ENCODE measurements at places on chromosomes 1 and 21.

- H3K4me3 ChIP-seq = no peak overlapping the region
- no peaks in the 10 kb centered on the region for H3K27me3 ChIP-seq
- no peaks in the 10 kb centered on the region for H3K36me3 ChIP-seq
- peak overlapping the region; percentile 4 for H3K27ac ChIP-seq
- H3K4me1 ChIP-seq = peaks cover 47% of the 10 kb centered on the region
Measured at GRCh38 chr1:208235982-208236761, 8.0 kb downstream of the PLXNA2 start.

DNA sequence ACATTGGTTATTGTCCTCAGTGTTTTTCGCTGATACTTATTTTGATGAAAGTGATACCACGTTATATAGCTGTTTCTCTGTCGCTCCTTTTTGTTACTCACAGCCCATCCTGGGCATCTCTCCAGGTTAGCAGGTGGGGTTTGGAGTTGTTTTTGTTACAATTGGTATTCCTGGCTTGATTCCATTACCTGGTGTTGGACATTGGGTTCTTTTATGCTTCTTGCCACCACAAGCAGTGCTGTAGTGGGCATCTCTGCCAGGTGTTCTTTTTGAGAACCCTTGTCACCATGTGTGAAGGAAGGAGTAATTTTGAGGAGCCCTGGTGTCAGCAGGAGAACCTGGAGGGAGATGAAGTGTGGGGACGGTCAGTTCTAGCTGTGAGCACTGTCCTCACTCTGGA is 47.5 kb upstream of the PWP2 start:
- DNase-seq = no peak
- H3K4me1 ChIP-seq = no peaks in the 10 kb centered on the region
- no peaks in the 10 kb centered on the region for H3K36me3 ChIP-seq
- no peak overlapping the region for H3K4me3 ChIP-seq

- no peaks in the 10 kb centered on the region for H3K27me3 ChIP-seq
- peak overlapping the region; percentile 7 for H3K4me3 ChIP-seq
- H3K27ac ChIP-seq = peak overlapping the region; percentile 72
Measured at GRCh38 chr1:19442154-19443096, 42.9 kb downstream of the CAPZB start.

GRCh38 chr1:12161662-12162458 is 4.9 kb upstream of the TNFRSF1B start:
- H3K4me1 ChIP-seq = peaks cover 14% of the 10 kb centered on the region
- H3K27ac ChIP-seq = peak overlapping the region; percentile 55
- H3K4me3 ChIP-seq = no peak overlapping the region
- no peaks in the 10 kb centered on the region for H3K36me3 ChIP-seq

DNA sequence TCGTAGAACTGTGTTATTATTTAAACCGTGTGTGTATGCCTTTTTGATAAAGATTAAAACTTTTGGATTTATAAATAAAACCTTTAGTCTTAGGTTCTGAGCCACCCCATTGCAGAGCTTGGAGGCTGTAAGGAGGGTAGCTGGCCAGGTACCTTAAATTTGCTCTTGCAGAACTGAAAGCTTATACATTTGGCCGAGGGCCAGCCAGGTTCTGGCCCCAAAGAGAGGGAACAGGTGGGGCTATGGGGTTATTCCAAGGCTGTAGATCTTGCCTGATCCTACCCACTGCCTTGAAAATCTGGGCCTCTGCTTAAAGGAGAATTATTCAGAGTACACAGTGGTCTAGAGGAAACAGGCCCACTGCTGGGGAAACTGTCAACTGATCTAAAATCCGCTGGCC is 59.6 kb downstream of the CAMK2N1 start:
- no peaks in the 10 kb centered on the region for H3K4me1 ChIP-seq
- no peaks in the 10 kb centered on the region for H3K36me3 ChIP-seq
- H3K27ac ChIP-seq = no peak overlapping the region
- no peak for DNase-seq

- H3K27ac ChIP-seq = no peak overlapping the region
- H3K4me1 ChIP-seq = peaks cover 31% of the 10 kb centered on the region
- no peak for DNase-seq
- no peak overlapping the region for H3K4me3 ChIP-seq
- H3K27me3 ChIP-seq = no peaks in the 10 kb centered on the region
Measured at GRCh38 chr21:45969921-45970673, 11.5 kb upstream of the COL6A1 start.

- H3K27ac ChIP-seq = no peak overlapping the region
- H3K4me3 ChIP-seq = no peak overlapping the region
- peaks cover 4% of the 10 kb centered on the region for H3K4me1 ChIP-seq
- no peaks in the 10 kb centered on the region for H3K27me3 ChIP-seq
- DNase-seq = no peak
- H3K36me3 ChIP-seq = no peaks in the 10 kb centered on the region
Measured at GRCh38 chr1:172537827-172538391, 5.0 kb downstream of the SUCO start.

- H3K4me3 ChIP-seq = peak overlapping the region; percentile 42
- H3K36me3 ChIP-seq = no peaks in the 10 kb centered on the region
- H3K4me1 ChIP-seq = no peaks in the 10 kb centered on the region
Measured at GRCh38 chr1:148333875-148334338, 149.2 kb downstream of the PPIAL4G start.

GRCh38 chr1:30837653-30838052 is 70.9 kb downstream of the SDC3 start:
- no peak overlapping the region for H3K4me3 ChIP-seq
- H3K4me1 ChIP-seq = no peaks in the 10 kb centered on the region
- no peak for DNase-seq
- H3K27ac ChIP-seq = no peak overlapping the region

DNA sequence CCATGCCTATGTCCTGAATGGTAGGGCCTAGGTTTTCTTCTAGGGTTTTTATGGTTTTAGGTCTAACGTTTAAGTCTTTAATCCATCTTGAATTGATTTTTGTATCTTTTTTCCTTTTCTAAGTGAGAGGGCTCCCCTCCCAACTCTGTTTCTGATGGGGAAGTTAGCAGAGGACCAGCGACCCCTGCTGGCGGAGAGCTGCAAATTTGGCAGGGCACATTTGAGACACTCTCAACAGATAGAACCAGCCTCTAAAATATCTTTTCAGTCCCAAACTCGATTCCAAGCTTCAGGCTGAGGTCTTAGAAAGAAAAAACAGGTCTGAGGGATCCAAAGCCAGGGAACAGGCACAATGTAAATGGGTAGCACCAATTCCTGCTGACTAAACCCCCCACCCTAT is 32.5 kb downstream of the LRRC3 start:
- H3K27ac ChIP-seq = no peak overlapping the region
- no peak for DNase-seq
- no peaks in the 10 kb centered on the region for H3K36me3 ChIP-seq
- no peaks in the 10 kb centered on the region for H3K4me1 ChIP-seq

GRCh38 chr1:218946147-218946546 is 227.5 kb upstream of the LYPLAL1 start:
- H3K27ac ChIP-seq = no peak overlapping the region
- H3K27me3 ChIP-seq = no peaks in the 10 kb centered on the region
- H3K4me3 ChIP-seq = no peak overlapping the region
- H3K36me3 ChIP-seq = no peaks in the 10 kb centered on the region
- no peaks in the 10 kb centered on the region for H3K4me1 ChIP-seq

- H3K4me1 ChIP-seq = no peaks in the 10 kb centered on the region
- no peaks in the 10 kb centered on the region for H3K36me3 ChIP-seq
- H3K4me3 ChIP-seq = no peak overlapping the region
- H3K27ac ChIP-seq = no peak overlapping the region
- no peaks in the 10 kb centered on the region for H3K27me3 ChIP-seq
Measured at GRCh38 chr21:19237608-19238007, 834.0 kb upstream of the TMPRSS15 start.

- no peaks in the 10 kb centered on the region for H3K4me1 ChIP-seq
- no peak for DNase-seq
- H3K27me3 ChIP-seq = no peaks in the 10 kb centered on the region
- no peak overlapping the region for H3K27ac ChIP-seq
Measured at GRCh38 chr1:192462616-192463015, 113.0 kb upstream of the RGS1 start.

GRCh38 chr1:31514117-31514516 is 62.2 kb upstream of the TINAGL1 start:
- no peaks in the 10 kb centered on the region for H3K36me3 ChIP-seq
- DNase-seq = no peak
- H3K27me3 ChIP-seq = no peaks in the 10 kb centered on the region
- H3K4me1 ChIP-seq = peaks cover 6% of the 10 kb centered on the region

DNA sequence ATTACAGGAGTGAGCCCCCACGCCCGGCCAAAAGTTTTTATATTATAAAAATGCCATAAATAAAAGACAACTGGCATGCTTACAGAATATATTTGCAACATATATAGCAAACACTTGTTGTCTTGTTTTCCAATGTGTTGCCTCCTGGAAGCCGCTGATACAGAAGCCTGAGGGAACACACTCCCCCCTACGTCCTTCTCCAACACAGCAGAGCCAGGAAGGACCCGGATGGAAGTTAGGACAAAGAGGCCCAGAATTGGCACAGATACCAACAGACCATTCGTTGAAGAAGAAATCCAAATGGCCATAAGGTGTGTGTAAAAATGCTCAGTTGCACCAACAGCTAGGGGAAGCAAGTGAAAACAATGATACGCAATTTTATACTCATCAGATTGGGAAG is 1.3 kb upstream of the PLA2G5 start:
- H3K4me1 ChIP-seq = peaks cover 4% of the 10 kb centered on the region
- no peaks in the 10 kb centered on the region for H3K36me3 ChIP-seq
- H3K4me3 ChIP-seq = no peak overlapping the region
- H3K27me3 ChIP-seq = no peaks in the 10 kb centered on the region
- DNase-seq = no peak
- no peak overlapping the region for H3K27ac ChIP-seq

DNA sequence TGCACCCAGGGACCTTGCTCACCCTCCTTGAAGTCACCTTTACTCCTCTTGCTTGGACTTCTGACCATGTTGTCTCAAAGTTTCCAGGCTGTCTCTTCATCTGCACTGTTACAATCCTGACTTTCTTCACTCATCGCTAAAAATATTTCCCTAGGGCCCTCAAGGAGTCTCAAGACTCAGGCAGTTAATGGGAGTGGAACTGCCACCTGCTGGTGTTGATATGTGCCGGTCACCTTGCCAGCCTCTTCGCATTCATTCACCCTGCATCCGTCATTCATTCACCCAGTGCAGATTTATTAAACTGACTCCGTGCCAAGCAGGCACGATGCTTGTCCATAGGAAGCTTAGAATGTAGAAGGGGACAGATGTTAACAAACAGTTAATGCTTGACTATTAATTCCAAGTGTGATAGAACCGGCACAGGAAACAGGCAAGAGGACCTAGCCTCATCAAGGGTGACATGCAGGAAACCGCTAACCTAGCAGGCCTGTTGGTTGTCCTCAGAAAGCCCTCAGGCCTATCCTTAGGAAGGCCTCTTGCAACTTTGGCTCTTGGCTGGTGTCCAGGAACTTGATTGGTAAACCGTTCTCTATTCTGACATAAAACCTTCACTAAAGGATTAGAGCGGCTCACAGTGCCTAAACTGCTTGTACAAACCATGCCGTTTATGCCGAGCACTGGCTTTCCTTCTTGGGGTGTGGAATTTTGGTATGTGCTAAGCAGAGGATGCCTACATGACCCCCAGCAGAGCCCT is 342.2 kb downstream of the CAMTA1 start:
- no peak overlapping the region for H3K4me3 ChIP-seq
- H3K4me1 ChIP-seq = no peaks in the 10 kb centered on the region
- no peaks in the 10 kb centered on the region for H3K27me3 ChIP-seq
- H3K36me3 ChIP-seq = no peaks in the 10 kb centered on the region

DNA sequence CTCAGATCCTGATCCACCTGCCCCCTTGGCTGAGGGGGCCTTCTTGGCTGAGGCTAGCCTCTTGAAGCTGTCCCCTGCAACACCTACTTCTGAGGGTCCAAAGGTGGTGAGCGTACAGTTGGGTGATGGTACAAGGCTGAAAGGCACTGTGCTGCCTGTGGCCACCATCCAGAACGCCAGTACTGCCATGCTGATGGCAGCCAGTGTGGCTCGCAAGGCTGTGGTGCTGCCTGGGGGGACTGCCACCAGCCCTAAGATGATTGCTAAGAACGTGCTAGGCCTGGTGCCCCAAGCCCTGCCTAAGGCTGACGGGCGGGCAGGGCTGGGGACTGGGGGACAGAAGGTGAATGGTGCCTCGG is 5.2 kb downstream of the ZNF687 start:
- H3K4me3 ChIP-seq = no peak overlapping the region
- peaks cover 6% of the 10 kb centered on the region for H3K4me1 ChIP-seq
- no peaks in the 10 kb centered on the region for H3K36me3 ChIP-seq
- no peak for DNase-seq
- no peak overlapping the region for H3K27ac ChIP-seq

- no peak for DNase-seq
- H3K36me3 ChIP-seq = no peaks in the 10 kb centered on the region
- H3K27me3 ChIP-seq = no peaks in the 10 kb centered on the region
- H3K4me3 ChIP-seq = no peak overlapping the region
- H3K4me1 ChIP-seq = no peaks in the 10 kb centered on the region
Measured at GRCh38 chr1:192153276-192153675, 5.0 kb upstream of the RGS18 start.

GRCh38 chr21:17859661-17860060 is 40.5 kb upstream of the C21orf91 start:
- no peak for DNase-seq
- H3K4me3 ChIP-seq = no peak overlapping the region
- no peaks in the 10 kb centered on the region for H3K36me3 ChIP-seq
- no peaks in the 10 kb centered on the region for H3K27me3 ChIP-seq
- no peak overlapping the region for H3K27ac ChIP-seq
- H3K4me1 ChIP-seq = no peaks in the 10 kb centered on the region

- no peaks in the 10 kb centered on the region for H3K27me3 ChIP-seq
- no peaks in the 10 kb centered on the region for H3K4me1 ChIP-seq
- no peak for DNase-seq
- H3K36me3 ChIP-seq = no peaks in the 10 kb centered on the region
- no peak overlapping the region for H3K27ac ChIP-seq
Measured at GRCh38 chr1:68565923-68566322, 69.0 kb upstream of the DEPDC1 start.

DNA sequence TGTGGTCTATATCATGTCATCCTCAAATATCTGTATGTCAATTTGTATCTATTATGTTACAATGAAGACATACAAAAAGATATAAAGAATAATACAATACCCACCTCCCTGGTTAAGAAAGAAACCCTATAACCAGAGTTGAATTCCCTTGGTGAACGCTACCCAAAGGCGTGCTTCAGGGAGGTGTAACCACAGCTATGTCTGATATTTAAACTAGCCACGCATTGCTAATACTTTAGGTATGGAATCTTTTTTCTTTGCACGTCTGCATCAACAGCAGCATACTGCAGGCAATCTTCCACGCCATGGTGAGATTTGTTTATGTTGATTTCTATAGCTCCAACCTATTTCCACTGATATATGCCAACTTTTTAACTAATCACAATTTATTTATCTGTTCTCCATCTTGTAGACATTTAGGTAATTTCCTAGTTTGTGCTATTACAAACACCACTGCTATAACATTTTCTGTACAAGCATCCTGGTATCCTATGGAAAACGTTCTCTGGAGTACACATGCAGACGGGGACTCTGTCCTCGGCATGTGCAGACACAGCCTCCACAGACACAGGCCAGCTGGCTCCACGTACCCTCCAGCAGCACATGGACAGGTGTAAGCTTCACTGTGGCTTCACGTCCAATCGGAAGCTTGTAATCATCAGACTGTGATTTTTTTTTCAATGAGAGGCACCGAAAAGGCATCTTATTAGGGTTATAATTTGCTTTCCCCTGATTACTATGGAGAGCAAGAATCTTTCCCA is 58.5 kb downstream of the HSF2BP start:
- H3K27me3 ChIP-seq = no peaks in the 10 kb centered on the region
- no peak for DNase-seq
- no peak overlapping the region for H3K27ac ChIP-seq
- no peaks in the 10 kb centered on the region for H3K4me1 ChIP-seq
- no peak overlapping the region for H3K4me3 ChIP-seq
- no peaks in the 10 kb centered on the region for H3K36me3 ChIP-seq

All from ovary (tissue), 10 donors.